Stomach (tissue), 19 donors: ENCODE measurements at places on chromosomes 7 and 10. TPM values are rescaled to one million over a fixed set of nuclear protein-coding genes. Genes with fewer than 3 reads are reported as not detected.

The CYP3A4 gene
- total RNA-seq: 23.5 TPM

The PAPSS2 gene
- 12.6 TPM for total RNA-seq

- no peak for DNase-seq
These were observed 1.1 kb upstream of the STEAP2 start for GRCh38 chr7:90210475-90210874.

DNA sequence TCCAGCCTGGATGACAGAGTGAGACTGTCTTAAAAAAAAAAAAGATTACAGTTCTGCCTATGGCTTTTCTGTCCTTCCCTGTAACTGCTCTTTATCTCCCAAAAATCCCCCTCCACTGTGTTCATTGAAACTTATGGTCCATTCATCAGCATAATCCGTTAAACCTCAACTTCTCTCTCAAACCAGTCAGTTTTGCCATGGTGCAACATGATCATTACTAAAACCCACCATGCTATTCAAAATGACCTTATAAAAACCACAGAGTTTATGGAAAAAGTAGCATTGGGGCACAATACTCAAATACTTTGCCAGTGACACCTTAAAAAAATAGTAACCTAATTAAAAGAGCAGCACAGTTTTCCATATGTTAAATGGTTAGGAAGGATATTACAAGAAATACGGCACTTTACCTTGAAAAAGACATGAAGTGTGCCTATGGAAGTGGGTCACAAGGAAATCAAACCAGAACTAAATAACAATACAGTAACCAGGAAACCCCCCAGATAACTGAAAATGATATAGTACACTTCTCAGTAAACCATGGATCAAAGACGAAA lies 74.0 kb upstream of the ST8SIA6 start:
- no peak for DNase-seq

- no peak for DNase-seq
These were observed 410.9 kb downstream of the SUGCT start for GRCh38 chr7:40545739-40546138.
